HFF-Myc (cell line): ENCODE measurements at places on chromosomes 3 and 15.

DNA sequence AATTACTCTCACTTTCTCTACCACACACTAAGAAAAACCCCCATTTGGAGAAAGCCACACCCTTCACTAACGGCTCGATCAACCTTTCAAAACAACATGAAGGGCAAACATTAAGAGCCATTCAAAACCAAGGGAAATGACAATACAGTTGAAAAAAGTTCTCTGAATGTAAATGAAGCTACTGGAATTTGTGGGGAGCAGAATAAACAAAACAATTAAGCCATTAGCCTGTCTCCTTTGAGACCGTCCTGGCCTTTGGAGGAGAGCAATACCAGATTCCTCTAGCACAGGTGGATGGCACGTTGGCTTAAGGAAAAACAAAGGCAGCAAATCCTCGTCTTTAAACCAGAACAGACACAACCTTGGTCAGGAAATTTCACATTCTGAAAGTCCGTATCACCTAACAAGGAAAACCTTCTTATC lies 18.7 kb downstream of the MYO1E start:
- no peak for DNase-seq

DNA sequence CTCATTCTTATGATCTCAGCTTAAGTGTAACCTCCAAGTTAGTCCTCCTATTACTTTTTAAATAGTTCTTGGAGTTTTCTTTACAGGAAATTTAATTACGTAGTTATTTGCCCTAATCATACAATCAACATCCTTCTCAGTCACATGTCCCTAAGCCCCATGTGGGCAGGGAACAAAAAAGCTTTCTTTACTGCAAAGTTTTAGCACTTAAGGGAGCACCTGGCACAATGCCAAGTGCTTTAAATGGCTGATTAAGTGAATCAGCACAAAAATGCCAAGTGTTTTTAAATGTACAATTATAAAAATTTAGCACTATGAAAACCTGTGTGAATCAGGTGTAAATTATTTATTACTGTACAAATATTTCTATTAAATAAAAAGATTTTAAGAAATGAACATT lies 445.3 kb downstream of the C3orf38 start:
- DNase-seq: no peak

- DNase-seq: no peak
These were observed 48.3 kb upstream of the ATP2B2 start for GRCh38 chr3:10553591-10554235.

DNA sequence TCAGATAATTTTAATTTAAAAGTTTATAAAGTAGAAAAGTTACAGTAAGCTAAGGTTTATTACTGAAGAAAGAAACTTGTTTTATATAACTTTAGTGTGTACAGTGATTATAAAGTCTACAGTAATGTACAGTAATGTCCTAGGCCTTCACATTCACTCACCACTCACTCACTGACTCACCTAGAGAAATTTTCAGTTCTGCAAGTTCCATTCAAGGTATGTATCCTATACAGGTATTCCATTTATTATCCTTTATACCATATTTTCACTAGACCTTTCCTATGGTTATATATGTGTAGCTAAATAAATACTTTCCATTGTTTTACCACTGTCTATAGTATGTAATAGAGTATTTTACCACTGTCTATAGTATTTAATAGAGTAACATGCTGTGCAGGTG lies 33.2 kb upstream of the MME start:
- DNase-seq: no peak

- DNase-seq: no peak
These were observed 86.2 kb upstream of the PIAS1 start for GRCh38 chr15:67967871-67968431.

GRCh38 chr3:195867631-195868335 lies 40.6 kb downstream of the TNK2 start:
- no peak for DNase-seq
